ENCODE measurements at places on chromosomes 6 and 20.

DNA sequence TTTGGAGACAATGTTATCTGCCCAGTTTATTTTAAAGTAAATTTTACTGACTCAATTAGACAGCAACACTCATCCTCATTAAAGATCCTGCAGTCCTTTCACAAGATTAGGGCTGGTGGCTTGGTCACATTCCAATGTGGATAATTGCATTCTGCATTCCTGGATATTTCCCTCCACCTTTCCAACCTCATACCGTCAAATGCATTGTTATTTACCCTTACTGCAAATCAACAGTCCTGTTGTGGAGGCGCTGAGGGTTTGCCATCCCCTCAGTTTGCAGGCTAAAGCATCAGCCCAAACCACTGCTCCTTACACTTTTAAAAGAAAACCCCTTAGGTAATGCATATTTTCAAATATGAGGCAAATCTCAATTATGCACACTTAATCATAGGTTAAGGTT is 5.4 kb downstream of the CITED2 start:
- no peak for DNase-seq

GRCh38 chr6:6851059-6851948 is 256.5 kb upstream of the RREB1 start:
- DNase-seq = no peak

DNA sequence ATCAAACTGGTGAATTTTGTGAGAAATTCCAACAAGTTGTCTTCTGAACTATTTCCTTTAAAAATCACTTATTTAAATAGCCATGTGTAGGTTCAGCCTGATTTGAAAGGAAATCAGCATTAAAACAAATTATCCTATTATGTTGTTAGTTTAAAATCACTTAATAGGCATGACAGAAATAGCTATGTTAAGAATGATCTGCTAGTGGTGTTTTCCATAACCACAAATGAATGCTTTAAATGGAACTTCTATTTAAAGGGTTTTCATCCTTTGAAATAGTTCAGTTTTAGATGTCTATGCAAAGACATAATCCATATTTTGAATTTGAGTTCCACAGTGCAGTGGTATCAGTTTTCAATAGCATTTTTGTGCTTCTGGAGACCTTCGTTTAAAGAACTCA is 120.1 kb downstream of the PLEKHG1 start:
- no peak for DNase-seq

- no peak for DNase-seq
Observed at GRCh38 chr6:105573556-105573955, 170.7 kb upstream of the PREP start.

GRCh38 chr20:53625311-53626129 is 31.9 kb upstream of the ZNF217 start:
- no peak for DNase-seq

GRCh38 chr20:45037050-45037449 is 63.9 kb downstream of the KCNS1 start:
- DNase-seq = no peak

- no peak for DNase-seq
Observed at GRCh38 chr6:80956898-80957297, 795.6 kb downstream of the TENT5A start.

GRCh38 chr6:49906526-49906925 is 40.2 kb upstream of the CRISP1 start:
- no peak for DNase-seq

GRCh38 chr6:68975064-68975463 is 340.0 kb downstream of the ADGRB3 start:
- DNase-seq = no peak

DNA sequence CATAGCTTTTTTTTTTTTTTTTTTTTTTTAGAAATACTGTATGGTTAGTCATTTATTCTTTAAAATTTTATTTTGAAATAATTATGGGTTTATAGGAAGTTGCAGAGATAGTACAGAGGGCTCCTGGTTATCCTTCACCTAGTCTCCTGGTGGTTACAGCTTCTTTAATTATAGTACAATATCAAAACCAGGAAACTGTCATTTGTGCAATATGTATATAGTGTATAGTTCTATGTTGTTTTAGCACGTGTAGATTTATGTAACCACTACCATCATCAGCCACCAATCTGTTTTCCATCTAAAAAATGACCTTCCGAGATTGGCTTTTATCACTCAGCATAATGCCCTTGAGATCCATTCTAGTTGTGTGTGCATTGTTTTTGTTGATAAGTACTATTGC is 54.7 kb downstream of the SLC22A2 start:
- DNase-seq = no peak

GRCh38 chr6:152316024-152316423 is 321.1 kb downstream of the SYNE1 start:
- DNase-seq = no peak

DNA sequence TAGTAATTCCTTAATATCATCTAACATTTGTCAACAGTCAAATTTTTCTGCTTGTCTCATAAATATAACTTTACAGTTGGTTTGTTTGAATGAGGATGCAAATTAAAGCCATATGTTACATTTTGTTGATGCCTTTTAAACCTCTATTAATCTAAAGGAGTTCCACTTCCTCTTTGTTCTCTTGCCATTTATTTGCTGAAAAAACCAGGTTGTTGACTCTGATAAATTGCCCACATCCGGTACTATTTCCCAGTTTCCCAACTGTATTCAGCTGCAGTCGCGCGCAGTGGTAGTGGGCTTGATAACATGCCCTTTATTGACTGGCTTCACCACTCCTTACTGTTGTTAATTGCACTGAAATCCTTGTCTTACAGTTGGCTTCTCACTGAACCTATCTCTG is 32.8 kb upstream of the SIRPB2 start:
- DNase-seq = peak; percentile 69

DNA sequence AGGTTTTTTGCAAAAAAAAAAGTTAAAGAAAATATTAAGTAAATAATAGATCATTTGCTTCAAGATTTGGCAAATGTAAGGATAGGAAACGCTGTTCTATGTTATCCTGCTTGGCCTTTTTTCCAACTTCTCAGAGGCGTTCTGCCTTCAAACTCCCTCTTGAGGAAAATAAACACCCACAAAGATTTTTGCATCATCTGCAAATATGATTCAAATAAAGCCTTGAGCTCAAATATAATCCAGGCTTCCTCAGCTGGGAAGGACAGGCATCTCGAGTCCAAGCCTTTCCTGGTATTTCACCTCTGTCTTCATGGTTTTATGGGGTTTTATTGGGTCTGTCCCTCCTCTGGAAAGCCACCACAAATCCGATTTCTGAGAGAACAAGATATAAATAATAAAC is 67.7 kb upstream of the PTPN1 start:
- no peak for DNase-seq

DNA sequence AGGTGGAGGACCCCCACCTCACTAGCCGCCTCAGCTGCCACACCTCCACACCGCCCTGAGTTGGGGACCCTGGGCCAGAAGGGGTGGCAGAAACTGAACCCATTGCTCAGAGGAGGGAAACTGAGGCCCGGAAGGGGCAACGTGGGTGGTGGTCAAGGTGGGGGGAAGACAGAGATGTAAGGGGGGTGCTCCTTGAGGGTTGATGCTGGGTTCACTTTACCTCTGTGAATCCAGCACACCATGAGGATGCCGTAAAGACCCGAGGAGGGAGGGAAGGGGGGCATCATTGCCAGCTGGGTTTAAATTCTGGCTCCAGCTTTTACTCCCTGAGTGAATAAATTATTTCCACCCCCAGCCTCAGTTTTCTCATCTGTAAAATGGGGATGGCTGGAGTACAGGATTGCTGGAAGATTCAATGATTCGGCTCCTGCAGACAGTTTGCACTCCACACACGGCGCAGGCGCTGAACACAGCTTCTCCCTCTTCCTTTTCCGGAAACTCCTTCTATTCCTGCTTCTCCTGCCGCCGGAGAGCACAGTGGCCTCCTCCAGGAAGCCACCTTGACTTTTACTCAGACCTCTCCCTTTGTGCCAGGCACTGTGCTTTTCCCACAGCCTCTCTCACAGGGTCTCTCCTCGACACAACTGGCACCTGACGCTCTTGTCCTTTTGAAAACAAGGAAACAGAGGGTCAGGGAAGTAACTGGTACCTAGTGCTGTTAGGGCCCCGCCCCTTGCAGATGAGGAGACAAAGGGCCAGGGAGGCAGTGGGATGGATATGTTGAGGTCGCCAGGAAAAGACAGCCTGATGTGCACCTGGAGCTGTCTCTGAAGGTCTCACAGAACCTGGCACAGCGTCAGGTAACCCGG is 59.4 kb downstream of the UBE2V1 start:
- no peak for DNase-seq

DNA sequence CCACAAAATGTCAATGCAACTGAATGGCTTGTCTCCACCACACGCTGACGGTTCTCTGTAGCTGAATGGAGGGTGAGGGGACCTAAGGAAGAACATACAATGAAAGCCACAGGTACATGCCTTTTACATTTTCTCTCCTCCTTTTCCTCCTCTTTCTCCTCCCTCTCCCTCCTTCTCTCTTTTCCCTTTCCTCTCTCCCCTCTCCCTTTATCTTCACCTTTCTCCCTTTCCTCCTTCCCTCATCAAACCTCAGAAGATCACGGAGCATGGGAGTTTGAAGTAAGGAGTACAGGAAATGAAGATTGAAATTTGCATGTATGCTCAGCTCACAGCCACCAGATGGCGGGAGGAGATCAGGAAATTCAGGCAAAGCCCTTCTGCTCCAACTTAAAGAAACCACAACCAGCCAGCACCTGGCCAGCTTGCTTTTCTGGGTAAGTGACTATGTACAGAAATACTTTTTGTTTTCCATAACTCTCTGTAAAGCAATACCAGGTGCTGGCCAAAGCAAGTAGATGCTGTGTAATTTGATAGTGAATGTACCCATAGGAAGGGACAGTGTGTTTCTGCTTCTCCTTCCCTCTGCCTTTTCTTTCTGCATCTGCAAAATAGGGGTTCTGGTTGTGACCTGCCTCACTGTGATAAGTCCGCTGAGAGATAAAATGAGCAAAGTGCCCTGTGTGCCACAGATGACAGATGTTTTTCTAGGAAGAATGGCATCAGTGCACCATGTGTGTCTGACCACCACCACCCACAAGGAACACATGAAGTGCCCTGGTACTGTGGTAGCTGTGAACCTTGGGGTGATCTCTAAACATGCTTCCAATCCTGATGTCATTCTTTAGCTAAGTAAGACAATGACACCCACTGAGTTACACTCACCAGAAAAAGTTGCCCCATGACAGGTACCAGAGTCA is 18.6 kb upstream of the FOXO3 start:
- peak; percentile 58 for DNase-seq

GRCh38 chr6:131995917-131996316 is 44.7 kb upstream of the CCN2 start:
- DNase-seq = no peak

DNA sequence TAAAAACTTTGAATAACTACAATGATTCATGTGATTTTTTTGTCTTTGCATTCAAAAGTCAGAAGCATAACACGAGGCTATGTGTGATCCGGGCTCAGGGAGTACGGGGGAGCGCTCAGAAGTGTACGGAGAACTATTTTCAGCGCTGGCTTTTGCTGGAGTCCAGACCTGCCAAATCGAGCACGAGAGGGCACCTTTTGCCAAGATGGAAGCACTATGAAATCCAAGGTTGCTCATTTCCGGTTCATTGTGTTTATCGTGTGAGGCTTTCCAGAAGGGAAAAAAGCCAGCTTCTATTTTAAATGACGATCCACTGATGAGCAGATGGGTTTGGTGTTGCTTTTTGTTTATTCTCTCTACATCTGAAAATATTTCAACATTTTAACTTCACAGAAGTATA is 11.3 kb downstream of the RAMACL start:
- DNase-seq = no peak

GRCh38 chr6:96794980-96795379 is 42.3 kb downstream of the GPR63 start:
- no peak for DNase-seq

GRCh38 chr20:5895626-5896025 is 54.7 kb downstream of the TRMT6 start:
- no peak for DNase-seq

- no peak for DNase-seq
Observed at GRCh38 chr6:136378888-136379287, 89.2 kb upstream of the BCLAF1 start.

- DNase-seq = no peak
Observed at GRCh38 chr20:59600472-59600871, 3.9 kb upstream of the PHACTR3 start.

GRCh38 chr20:49740807-49741206 is 27.1 kb upstream of the B4GALT5 start:
- DNase-seq = no peak

- no peak for DNase-seq
Observed at GRCh38 chr20:20386192-20386591, 18.3 kb downstream of the INSM1 start.

DNA sequence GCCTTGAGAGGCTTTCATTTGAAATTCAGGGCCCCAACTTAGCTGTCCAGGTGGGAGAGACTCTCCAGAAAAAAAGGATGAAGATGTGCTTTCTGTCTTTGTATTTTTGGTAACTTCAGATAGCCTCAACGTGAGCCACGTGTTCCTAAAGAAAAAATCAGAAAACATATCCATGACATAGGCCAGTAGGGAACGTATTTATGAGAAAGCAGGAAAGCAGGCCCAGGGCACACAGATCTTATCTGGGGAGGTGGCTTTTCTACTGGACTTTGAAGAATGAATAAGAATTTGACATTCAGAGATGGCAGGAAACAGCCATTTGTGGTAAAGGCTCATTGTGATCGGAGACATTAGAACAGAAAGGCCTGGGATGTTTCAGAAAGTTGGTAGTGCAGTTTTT is 21.2 kb upstream of the EXOC2 start:
- DNase-seq = no peak

GRCh38 chr6:79246891-79247290 is 12.4 kb upstream of the HMGN3 start:
- DNase-seq = no peak

DNA sequence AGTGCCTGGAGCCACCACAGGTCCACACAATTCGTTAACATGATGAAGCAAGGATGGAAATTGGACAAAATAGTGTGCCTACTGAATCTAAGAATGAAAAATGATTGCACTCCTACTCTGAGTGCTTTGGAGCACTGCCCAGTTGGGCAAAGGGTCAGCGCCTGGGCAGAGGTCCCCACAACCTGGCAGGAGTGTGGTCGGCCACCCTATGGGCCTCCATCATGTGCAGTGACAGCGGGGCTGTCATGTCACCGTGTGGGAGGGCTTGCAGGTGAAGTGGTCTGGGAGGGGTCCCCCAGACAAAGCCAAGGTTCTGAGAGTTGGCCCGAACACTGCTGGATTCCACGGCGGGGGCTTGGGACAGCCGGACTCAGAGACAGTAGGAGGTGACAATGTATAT is 36.2 kb upstream of the CD93 start:
- DNase-seq = no peak
